ENCODE measurements at places on chromosomes 1 and 21.

DNA sequence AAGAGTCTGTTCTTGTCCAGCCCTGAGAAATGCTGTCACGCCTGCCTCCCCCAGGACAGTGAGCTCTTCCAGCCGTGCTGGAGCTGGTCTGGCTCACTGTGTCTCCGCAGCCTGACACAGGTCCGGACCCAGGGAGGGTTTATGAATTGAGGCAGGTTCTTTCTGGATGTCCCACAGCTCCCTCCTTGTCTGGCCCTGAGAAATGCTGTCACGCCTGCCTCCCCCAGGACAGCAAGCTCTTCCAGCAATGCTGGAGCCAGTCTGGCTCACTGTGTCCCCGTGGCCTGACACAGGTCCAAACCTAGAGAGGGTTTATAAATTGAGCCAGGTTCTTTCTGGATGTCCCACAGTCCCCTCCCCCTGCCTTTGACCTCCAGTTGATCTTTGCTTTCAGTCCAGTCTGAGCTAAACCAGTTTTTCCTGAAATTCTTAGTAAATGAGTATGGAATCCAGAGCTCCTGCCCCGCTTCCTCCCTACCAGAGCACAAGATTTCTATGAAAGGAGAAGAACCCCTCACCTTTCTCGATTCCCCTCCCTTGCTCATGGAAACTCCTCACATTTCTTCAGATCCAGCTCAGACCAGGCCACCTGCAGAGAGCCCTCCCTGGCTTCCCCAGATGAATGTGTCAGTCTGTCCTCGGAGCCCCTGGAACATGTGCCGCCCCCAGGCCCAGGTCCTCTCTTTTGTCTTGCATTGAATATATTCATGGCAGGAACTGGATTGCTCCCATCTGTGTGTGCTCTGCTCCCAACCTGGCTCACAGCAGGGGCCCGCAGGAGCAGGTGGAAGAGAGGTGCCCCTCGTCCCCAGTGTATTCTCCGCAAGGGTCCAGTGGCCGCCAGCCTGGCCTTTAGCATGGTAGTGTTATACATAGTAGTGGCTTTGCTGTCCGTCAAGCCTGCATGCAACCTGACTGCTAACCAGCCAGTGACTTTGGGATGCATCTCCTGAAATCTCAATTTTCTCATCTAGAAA lies 116.3 kb downstream of the EPHB2 start:
- DNase-seq: no peak

DNA sequence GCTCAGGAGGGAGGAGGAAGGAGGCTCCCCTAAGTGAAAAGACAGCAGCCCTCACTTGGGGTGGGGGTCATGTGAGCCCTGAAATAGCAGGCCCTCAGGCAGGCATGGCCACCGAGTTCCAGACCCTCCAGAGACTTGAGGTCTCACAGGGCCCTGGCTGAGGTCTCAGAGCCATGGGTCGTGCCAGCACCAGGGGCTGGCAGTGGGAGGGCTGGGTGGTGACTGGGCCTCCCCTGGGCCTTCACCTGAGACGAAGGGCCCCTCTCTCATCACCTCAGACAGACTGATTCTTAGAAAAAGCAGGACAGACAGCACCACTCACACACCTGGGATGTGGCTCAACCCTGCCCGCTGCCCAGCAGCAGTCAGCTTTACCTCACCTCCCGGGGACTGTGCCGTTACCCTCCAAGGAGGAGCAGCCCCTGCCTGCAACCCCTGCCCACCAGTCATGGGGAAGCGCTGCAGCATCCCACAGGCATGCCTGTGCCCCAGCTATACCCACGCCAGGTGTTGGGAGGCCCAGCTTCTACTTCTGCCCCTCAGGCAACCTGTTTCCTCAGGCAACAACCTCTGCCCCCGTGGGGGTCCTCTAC lies 42.6 kb upstream of the LRP8 start:
- peak; percentile 30 for DNase-seq

- no peak for DNase-seq
Measured at GRCh38 chr1:68745011-68745410, 248.1 kb upstream of the DEPDC1 start.

DNA sequence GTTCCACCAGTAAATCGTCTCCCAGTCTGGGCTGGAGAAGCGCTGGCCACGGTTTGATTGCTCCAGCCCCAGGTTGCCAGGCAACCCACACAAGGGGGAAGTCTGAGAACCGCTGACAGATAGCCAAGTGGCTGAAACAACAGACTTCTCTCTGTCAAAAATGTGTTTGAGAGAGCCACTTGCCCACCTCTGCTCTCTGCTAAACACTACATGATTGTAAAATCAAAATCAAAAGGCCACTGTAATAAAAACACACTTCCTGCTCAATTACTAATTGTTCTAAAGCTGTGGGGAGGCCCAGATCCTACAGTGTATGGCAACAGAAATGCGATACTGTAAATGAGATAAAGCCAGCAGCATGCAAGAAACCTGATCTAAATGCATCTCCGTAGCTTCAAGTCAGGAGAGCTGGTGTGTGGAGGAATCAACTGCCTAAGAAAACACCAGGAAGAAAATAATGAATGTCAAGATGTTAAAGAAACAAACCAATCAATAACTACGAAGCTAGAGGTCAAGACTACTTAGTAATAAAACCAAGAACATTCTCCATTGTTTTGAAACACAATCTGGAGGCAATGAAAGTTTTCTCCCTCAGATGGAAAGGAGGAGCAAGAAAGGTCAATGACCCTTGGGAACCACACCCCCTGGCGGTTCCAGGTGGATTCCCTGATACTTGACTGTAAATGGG lies 121.2 kb downstream of the SLC45A1 start:
- no peak for DNase-seq

DNA sequence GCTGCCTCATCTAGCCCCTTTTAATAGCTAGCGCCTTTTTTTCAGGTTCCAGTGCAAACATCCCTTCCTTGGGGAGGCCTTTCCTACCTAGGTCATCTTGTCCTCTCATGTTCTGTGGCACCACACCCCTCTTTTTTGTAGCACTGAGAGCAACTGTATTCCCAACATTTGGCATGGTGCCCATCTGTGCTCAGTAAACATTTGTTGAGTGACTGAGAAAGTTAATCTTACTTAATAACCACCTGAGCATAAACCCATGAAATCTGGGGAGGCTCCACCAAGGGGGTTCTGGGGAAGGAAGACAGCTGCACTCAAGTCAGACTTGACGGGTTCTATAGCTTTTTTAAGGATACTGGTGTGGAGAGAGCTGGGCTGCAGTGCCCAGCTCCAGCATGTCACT lies 90.0 kb downstream of the NOS1AP start:
- DNase-seq: no peak

DNA sequence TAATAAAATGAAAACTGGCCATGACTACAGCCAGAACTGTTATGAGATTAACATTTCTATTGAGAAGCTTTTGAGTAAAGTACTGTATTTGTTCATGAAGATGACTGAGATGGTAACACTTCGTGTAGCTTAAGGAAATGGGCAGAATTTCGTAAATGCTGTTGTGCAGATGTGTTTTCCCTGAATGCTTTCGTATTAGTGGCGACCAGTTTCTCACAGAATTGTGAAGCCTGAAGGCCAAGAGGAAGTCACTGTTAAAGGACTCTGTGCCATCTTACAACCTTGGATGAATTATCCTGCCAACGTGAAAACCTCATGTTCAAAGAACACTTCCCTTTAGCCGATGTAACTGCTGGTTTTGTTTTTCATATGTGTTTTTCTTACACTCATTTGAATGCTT lies 164.0 kb downstream of the NEK7 start:
- DNase-seq: no peak

- no peak for DNase-seq
Measured at GRCh38 chr1:240031009-240031408, 60.7 kb upstream of the FMN2 start.

DNA sequence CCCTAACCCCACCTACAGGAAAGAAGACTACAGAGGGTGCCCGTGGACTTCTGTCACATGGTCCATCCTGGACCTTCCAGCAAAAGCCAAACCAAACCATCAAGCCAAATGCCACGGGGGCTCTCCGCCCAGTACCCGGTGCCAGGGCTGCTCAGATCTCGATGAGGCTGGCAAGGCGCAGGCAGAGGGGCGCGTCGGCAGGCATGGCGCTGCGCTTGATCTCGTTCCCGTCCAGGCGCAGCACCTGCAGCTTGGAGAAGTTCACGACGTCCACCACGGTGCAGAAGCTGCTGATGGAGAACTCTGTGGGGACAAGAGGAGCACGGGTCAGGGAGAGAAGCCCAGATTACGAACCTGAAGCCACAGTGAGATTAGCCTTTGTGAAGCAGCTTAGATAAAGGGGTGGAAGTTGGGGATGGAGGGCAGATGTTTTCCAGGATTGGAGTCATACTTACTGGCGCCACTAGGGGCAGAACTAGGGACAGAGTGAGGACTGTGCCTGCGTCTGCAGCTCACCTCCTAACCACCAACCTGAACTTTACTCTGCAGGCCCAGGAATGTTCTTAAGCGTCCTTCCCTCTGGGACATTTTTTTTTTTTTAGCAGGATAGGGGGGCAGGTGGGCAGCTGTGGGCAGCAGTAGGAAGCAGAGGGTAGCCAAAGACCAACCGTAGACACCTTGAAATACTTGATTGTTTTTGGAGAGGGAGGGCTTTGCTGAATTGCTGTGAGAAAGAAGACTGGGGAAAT lies 8.6 kb downstream of the FMOD start:
- DNase-seq: peak; percentile 64

GRCh38 chr1:59184365-59184905 lies 112.5 kb upstream of the FGGY start:
- DNase-seq: no peak

DNA sequence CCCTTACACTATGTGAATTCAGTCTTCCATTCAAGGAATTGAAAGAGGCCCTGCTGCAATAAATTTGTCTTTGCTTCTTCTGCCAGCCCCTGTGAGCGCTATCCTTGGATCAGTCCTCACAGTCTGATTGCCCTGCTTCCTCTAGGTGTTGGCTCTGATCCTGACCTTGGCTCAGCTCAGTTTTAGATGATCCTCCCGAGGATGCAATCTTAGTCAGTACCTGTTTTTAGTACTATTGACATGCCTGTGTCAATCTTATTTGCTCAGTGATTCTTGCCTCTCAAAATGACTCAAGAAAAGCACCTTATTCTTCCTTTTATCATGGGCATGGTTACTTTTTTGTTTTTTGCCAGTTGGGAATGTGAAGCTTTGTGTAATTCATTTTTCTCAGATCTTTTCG lies 101.4 kb upstream of the KCNK1 start:
- no peak for DNase-seq

- DNase-seq: peak; percentile 82
Measured at GRCh38 chr21:37365517-37366481, 774 bp upstream of the DYRK1A start.

DNA sequence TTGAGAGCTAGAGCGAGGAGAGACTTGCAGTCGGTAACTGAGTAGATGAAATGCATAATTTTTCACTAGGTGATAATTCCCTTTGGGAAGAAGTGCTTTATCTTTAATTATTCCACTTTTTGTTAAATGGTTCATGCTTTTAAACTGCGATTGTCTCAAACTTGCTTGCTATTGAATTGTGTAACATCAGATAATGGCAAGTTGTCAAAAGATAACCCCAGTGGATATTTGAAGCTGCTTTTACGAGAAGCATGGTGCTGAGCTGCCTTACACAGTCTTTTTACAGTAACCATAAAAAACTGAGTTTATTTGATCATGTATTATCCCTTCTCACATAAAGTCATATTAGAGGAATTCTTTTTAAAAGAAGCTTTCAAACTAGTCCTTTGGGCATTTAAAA lies 30.2 kb downstream of the TMEM50B start:
- no peak for DNase-seq

DNA sequence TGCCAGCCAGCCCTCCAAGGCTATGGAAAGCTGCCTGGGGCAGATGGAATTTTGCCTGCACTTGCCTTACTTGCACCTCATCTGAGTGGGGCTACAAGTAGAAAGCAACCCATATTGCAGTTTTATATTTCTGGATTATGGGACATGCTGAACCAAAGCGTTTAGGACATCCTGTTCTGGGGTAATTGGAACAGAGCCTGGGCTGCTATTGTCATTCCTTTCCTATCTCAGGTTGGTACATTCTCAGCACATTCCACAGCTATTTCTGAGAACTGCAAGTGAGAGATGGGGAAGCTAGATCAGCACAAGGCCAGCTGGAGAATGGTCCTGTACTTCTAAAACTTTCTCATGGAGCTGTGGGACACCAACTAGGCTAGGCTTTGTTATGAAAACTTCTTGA lies 713.8 kb downstream of the KCNT2 start:
- no peak for DNase-seq

DNA sequence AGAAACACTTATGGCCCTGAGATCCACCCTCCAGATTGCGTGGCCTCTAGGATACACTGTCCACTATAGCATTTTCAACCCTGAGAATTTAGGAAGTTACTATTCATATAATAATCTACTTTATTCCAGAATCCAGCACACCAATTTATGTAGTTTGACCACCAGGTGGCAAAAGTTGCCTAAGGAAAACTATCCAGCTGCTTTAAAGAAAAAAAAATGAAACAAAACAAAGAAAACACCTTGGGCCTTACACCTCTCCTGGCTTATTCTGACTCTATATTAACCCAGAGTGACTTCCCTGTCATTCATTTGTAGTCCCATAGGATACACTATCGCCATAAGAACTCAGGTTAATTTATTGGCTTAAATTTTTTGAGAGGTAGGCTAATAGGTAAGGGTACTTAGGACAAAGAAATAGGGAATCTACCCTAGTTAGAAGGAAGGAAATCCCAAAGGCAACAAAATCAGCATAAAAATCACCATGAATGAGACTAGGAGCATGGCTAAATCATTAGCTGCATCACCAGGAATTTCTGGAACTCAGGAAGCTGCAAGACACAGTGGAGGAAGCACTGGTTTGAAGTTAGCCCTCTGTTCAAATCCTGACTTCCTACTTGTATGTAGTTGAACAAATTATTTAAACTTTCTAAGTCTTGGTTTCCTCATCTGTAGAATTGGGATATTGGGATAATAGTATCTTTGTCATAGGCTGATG lies 107.5 kb downstream of the SPAG17 start:
- DNase-seq: no peak

GRCh38 chr1:76240316-76240715 lies 165.8 kb downstream of the ST6GALNAC3 start:
- no peak for DNase-seq

GRCh38 chr1:83505148-83505547 lies 493.8 kb downstream of the TTLL7 start:
- DNase-seq: no peak

- DNase-seq: no peak
Measured at GRCh38 chr1:41914516-41914915, 4.2 kb downstream of the HIVEP3 start.

- DNase-seq: no peak
Measured at GRCh38 chr1:237613984-237614383, 276.7 kb downstream of the ZP4 start.

GRCh38 chr1:1754051-1754815 lies 24.0 kb downstream of the NADK start:
- DNase-seq: no peak
